ENCODE measurements at places on chromosomes 4 and X. TPM values are rescaled to one million over a fixed set of nuclear protein-coding genes. Genes with fewer than 3 reads are reported as not detected.

ASB12 gene
- total RNA-seq: not detected

PASD1 gene
- not detected for total RNA-seq

TMEM150C gene
- 0.80 TPM for total RNA-seq

WDR17 gene
- 0.48 TPM for total RNA-seq

ZFP92 gene
- total RNA-seq: 0.08 TPM

SPANXB1 gene
- total RNA-seq: not detected

MTCP1 gene
- total RNA-seq: 14.9 TPM

SYTL5 gene
- total RNA-seq: 3.9 TPM

Data from esophagus mucosa (tissue), 1 donor.